ENCODE measurements at places on chromosomes 7 and 10.

DNA sequence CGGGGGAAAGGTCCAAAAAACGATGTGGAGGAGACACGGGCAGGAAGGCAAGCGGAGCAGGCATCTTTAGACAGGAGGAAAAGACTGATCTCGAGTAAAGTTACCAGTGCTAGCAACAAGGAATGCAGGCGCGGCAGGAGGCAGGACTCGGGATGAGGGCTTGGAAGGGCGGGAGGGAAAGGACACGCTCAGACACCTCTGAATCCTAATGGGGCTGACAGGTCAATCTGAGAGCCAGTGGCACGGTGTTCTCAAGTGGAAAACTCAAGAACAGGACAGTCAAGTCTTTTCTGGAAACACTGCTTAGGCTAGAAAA lies 155.3 kb upstream of the COBL start:
- no peak for DNase-seq

GRCh38 chr10:43061760-43062159 lies 15.1 kb upstream of the RET start:
- no peak for DNase-seq

DNA sequence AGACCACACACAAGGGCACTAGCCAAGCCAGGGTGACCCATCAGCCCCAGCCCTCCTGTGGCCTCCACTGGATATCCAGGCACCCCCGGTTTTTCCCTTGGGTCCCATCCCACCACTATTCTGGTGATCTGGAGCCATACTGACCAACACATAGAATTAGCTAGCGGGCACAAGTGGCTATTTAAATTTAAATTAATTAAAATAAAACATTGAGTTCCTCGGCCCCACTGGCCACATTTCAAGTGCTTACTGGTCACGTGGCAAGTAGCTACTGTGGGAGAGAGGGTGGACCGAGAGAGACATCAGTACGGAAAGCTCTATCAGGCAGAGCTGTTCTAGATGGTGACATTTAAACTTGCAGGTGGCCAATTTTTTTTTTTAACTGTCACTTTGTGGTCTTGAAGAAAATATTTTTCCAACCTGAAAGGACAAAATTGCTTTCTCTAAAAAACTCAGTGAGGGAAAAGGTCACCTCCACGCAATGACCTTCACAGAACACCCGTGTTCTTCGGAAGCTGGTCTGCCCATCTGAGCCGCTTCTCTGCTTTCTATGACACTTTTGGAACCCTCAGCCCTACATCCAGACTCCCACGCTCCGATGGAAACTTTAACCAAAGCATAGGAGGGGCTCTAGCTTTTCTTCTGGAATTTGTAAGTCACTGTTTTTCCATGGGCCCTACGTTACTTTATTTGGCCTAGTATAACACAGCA lies 30.0 kb downstream of the HIPK2 start:
- DNase-seq = no peak

DNA sequence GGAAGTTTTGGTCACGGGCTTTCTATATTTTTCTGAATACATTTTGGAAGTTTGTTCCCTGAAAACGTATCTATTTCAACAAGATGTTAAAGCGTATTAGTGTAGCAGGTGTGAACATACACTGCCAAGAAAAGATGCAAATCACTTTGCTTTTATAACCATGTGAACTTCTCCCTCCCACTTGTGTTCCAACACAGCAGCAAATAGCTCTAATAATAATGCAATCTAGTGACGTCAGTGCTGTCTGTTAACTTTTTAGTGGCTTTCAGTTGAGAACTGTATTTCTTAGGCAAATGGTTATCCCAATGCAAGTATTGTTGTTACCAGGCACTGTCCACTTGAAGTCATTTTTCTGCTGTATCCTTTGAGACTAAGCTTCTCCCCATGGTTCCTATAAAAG lies 188.4 kb upstream of the IGFBP3 start:
- no peak for DNase-seq

DNA sequence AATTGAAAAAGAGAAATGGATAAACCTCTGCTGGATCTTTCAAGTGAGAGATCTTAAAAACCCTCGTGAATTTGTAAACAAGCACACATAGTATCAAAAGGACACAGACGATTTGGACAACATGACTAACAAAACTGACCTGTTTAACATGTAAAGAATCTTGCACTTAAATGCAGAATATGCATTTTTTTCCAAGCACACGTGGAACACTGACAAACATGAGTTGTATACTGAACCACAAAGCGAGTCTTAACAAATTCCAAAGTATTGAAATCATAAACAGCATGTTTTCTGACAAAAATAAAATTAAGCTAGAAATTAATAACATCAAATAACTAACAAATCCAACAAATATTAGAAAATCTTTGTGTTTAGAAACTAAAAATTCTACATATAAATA lies 65.0 kb upstream of the ZNF746 start:
- no peak for DNase-seq

GRCh38 chr7:105879782-105880181 lies 3.4 kb upstream of the ATXN7L1 start:
- DNase-seq = no peak

GRCh38 chr10:95273393-95274312 lies 17.1 kb downstream of the PDLIM1 start:
- no peak for DNase-seq

- DNase-seq = no peak
Observed at GRCh38 chr7:62361-63116, 129.8 kb upstream of the FAM20C start.

DNA sequence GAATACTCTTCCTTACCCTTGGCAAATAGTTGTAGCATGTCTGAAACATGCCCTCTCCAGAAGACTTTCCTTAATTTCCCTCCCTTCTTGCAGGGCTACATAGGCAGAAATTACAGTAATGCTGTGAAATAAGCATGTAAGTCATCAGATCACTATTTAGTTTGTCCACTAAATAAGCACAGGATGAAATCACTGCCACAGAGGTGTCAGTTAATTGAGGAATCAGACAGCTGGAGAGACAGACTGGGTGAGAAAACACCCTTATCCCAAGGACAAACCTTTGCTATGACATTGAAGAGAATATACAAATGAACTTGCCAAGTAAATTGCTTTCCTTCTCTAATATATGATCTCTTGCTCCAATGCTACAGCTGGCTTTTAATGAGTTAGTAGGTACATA lies 129.3 kb downstream of the CHRM2 start:
- DNase-seq = no peak

- DNase-seq = no peak
Observed at GRCh38 chr7:74544706-74545469, 91.2 kb downstream of the GTF2IRD1 start.

DNA sequence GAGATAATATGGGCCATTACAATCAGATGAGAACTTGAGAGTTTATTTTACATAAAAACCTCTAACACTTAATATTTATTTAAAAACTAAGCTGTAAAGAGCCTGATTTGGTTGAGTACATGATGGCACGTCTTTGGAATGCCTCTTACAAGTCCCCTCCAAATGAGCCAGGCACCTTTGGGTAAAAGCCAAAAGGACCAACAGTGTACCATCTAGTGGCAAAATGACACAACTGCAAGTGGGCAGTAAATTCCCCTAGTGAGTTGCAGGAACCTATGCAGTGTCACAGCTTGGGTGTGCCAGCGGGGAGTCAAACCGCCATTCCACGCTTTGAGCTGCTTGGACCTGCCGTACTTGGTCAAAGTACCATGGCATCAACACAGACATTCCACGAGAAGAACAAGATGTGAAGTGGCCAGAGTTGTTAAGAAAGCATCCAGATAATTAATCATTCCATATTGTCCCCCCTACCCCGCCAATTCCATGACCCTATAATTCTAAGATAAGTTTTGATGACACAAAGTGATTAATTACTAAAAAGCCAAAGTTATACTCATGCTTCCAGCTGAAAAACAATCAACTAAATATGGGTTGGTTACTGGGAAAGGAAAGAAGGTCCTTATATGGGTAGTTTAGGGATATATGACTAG lies 115.2 kb downstream of the SORBS1 start:
- no peak for DNase-seq

DNA sequence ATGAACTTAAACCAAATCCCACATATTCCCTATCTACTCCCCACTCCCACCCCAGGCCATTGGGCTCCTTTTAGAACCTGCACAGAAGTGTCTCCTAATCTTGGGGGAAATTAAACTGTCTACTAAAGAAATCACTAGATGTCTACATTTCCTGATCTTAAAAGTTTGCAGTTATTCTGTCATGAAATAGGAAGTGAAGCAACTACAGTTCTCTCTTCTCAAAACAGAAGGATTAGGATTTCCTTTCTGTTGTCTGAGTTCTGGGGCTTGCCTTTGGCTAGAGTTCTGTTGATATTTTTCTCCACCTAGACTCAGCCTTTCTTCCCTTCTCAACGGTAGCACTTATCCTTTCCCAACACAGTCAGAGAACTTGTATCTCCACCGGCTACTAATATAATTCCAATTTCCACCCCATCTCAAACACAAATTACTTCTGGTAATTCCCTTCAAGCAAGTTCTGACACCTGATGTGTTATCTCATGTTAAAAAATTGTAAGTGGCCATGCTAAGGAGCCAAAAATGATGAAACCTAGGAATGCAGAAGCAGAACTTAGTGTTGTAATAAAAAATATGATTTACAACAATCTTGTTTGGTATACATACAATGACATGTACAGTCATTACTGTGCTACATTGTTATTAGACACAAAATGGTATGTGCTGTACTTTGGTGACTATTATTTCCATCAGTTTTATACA lies 12.1 kb downstream of the OR9A4 start:
- no peak for DNase-seq

DNA sequence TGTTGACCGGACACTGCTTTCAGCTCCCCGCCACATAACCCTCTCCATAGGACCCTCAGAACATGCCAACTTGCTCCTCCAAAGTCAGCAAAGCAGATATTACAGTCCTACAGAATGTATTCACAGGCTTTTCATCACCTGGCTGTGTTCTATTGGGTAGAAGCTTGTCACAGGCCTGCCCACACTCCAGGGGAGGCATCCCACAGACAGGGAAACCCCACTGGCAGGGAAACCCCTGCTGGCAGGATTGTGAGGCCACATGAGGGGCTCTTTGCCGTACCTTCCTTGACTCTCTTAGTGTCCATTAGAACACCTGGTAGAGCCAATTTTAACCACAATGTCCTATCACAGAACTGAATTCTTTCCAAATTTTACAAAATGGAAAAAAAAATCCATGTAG lies 344.2 kb upstream of the MGMT start:
- no peak for DNase-seq

DNA sequence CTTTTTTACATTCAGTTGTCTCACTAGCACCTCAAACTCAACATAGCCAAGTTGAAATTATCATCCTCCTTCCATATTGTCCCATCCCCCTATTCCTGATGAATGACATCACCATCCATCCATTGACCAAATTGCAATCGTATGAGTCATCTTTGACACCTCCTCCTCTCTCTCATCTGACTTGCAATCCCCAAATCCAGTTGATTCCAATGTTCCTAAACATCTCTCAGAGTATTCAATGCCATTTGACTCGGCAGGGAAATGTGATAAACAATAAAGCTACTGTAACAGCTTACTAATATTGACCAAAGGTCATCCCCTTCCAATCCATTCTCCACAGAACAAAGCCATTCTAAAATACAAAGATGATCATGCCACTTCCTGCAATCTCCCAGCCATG lies 1047.8 kb downstream of the NRG3 start:
- DNase-seq = no peak

- no peak for DNase-seq
Observed at GRCh38 chr7:134174795-134175261, 47.7 kb downstream of the LRGUK start.

- DNase-seq = no peak
Observed at GRCh38 chr7:100914208-100914878, 18.7 kb upstream of the ACHE start.

GRCh38 chr7:16066805-16067459 lies 354.4 kb downstream of the CRPPA start:
- DNase-seq = no peak

GRCh38 chr7:140596519-140597427 lies 43.8 kb downstream of the DENND2A start:
- no peak for DNase-seq

- DNase-seq = no peak
Observed at GRCh38 chr10:78619896-78620295, 448.9 kb upstream of the ZMIZ1 start.

- DNase-seq = no peak
Observed at GRCh38 chr10:90141791-90142190, 440.4 kb downstream of the KIF20B start.

GRCh38 chr7:13792208-13792607 lies 197.3 kb downstream of the ETV1 start:
- no peak for DNase-seq

- no peak for DNase-seq
Observed at GRCh38 chr10:87844837-87845623, 18.3 kb downstream of the KLLN start.

DNA sequence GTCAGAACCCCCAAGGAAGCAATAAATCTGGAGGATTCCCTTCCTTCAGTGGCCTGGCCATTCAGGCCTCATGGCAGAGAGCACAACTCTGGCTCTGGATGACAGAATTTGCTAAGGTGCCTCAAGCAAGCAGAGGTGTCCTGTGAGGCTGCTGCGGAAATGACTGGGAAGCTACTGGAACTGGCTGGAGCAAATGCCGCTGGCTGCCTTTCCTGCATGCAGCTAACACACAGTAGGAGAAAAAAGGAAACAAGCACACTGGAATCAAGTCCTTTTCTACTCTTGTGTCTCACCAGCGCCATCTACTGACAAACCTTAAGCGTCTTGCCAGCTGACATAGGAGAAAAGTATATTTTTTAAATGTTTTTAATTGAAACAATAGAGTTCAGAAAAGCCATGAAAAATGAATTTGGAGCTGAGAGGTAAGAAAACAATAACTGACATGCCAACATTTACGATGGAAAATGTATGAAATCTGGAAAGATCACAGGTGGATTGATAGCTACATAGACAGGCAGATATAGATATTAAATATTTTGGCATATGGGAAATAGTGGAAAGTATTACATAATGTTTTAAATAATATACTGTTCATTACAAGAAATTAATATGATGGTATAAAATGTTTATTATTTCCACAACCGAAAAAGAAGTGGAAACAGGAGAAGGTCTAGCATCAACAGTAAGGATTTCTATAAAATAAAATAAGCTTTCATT lies 951.6 kb downstream of the ANKRD7 start:
- DNase-seq = no peak

DNA sequence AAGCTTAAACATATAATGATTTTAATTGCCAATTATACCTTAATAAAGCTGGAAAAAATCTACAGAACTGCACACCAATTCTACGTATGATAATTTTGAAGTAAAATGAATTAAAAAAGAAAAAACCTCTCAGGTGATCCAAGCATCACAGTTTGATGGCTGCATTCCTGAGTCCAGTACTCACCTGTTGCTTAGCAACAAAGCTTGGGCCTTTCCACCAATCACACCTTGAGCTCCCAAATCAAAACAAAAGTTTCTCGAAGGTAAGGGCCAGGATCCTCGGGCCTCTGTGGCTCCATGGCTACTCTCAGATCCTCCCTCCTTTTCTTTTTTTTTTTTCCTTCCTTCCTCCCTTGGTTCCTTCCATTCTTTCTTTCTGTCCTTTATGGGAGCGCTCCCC lies 137.2 kb upstream of the PCBD1 start:
- no peak for DNase-seq

All from heart right ventricle (tissue), 16 donors.